ENCODE measurements at places on chromosomes 7 and 10.

GRCh38 chr10:44195112-44196007 lies 189.5 kb downstream of the CXCL12 start:
- DNase-seq = peak; percentile 85

- no peak for DNase-seq
These were observed 597 bp downstream of the ZNF277 start for GRCh38 chr7:112206991-112207592.

GRCh38 chr7:121874298-121874697 lies 1.3 kb downstream of the PTPRZ1 start:
- DNase-seq = no peak

DNA sequence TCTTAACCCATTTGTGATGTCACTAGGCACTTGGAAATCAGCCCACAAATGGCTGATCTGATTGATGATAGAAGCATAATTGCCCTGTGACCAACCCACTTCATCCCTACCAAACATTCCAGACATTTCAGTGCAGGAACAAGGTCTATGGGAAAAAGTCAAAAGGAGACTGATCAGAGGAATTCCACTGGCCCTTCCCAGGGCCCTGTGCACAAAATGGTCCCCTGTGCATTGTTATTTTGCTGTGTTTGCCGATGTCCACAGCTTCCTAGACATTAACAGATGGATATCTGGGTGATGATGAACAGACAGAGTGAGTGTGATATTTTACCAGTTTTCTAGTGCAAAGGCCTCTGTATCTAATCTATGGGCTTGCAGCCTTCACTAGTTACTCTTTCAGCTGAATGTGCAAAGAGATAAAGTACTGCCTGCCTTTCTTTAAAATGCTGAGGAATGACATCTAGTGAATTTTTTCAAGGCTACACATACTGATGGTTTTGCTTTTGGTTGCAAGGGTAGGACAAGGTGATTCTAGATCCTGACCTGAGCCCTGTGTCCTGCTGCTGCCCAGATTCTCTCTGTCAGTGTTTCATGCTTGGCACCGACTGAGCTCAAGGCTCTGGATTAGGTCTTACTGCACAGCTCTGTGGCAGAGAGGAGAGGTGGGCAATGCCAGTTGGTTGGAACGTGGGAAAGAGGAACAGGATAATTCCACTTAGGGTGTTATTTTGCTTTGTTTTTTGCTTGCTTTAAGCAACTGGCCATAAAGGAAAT lies 55.4 kb downstream of the CALD1 start:
- DNase-seq = no peak

GRCh38 chr10:12869427-12869826 lies 132.1 kb downstream of the CCDC3 start:
- DNase-seq = no peak

GRCh38 chr7:50210706-50211115 lies 93.8 kb upstream of the IKZF1 start:
- no peak for DNase-seq

- no peak for DNase-seq
These were observed 9.5 kb downstream of the GLI3 start for GRCh38 chr7:42227541-42227935.

DNA sequence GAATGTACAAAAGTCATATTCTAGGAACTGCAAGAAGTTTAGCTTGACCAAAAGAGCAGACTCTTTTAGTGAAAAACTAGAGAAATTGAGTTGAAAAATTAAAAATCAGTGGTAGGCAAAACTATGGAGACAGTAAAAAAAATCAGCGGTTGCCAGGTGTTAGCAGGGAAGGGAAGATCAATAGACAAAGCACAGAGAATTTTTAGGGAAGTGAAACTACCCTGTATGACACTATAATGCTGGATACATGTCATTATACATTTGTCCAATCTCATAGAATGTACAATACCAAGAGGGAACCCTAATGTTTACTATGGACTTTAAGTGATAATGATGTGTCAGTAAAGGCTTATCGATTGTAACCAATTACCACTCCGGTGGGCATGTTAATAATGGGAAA lies 761.9 kb downstream of the MAGI2 start:
- DNase-seq = no peak

DNA sequence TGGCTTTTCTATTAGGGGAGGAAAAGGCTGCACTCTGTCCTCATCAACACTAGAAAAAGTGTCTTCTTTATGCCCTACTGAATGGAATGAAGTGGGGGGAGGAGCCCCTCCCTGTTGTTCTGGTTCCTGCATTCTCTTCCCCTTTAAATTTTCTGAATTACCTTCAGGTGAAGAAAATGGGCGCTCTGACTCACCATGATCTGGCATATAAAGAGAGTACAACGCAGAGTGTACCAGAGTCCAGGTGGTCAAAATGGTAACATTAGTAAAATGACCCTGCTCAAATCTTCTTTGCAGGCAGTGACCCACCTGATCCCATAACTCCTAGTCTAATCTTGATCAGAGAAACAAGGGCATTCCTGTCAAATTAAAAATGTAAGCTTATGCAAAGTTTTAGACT lies 80.7 kb downstream of the THSD7A start:
- no peak for DNase-seq

- no peak for DNase-seq
These were observed 146.7 kb upstream of the PRR15 start for GRCh38 chr7:29416938-29417305.

DNA sequence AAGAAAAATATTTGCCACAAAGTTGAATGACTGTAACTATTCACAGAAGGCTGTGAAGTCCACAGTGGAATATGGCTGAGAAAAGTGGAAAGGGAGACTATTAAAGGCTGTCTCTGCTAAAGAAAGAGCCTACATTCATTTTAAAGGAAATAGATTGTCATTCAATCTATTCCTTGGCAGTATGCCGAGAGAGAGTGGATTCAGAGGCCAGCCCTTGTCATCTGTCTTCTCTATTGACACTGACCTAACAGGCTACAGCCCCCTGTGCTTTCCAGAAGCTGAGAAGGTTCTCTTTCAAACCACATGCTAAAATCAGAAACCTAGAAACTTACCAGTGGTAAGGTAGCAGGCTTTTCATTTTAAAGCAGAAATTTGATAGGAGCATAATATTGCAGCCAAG lies 12.1 kb downstream of the ODAD2 start:
- DNase-seq = no peak

DNA sequence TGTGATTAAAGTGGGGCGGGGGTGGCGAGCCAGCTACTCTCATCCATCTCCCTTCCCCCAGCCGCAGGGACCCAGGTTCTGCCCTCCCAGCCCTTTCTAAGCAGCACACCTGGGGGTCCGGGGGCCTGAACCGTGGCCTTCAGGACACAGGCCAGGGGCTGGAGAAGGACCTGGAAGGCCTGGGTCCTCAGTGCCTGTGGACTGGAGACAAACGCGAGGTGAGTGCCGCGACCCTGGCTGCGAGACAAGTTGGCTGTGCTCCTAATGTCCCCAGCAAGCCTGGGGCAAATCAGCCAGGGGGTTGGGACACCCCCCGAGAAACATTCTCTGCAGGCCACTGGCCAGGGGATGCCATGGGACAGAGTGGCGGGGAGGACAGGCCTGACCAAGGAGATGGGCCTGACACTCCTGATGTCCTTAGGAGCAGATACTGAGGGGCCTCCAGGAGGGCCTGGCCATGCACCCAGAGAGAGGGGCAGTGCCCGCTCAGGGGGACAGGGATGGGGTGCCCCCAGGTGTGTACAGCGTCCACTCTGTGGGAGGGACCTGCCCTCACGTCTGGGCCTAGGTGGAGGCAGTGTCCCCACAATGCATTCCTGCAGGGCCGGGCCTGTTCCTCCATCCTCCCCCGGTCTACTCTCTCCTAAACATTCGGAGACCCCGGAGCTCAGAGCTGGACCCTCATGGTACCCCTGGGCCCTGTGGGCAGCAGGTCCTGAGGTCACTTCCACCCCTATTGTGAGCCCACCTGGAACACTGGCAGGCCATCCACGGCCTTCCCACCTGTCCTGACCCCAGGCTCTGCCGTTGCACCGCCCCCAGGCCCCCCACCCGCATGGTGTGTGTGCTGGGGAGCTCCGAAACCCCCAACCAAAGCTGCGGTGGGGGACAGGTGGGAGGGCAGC lies 13.1 kb downstream of the BRAT1 start:
- DNase-seq = no peak

DNA sequence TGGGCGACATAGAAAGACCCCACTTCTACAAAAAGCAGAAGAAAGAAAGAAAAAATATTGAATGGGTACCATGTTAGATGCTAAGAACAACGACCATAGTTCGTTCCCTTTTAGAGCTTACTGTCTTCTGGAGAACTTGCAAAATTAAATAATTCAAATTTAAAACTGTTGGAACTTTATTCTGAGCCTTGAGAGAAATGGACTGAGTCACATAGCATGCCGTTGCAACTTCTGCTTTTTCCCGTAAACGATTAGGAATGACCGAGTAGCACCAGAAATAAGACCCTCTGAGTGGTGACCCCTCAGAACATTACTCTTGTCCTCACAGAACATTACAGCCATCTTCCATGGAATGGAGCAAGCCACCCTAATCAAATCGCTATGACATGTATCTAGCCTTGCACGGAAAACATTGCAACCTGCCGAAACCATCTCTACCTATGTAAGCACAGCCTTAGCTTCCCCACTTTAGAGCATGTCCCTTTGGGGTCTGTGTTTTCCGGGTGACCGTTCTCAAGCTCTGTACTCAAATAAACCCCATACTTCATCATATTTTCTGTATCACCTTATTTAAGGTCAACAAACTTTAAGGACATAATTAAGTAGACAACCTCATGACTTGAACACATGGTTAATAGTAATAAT lies 179.1 kb downstream of the PRKCQ start:
- no peak for DNase-seq

- no peak for DNase-seq
These were observed 52.8 kb upstream of the ANTXRL start for GRCh38 chr10:46234026-46234425.

GRCh38 chr10:69801434-69802315 lies at the start of gene COL13A1:
TSS of gene COL13A1 (plus strand) at chr10:69801906. CDS start at chr10:69802424, 518 bp downstream.
- peak; percentile 82 for DNase-seq

DNA sequence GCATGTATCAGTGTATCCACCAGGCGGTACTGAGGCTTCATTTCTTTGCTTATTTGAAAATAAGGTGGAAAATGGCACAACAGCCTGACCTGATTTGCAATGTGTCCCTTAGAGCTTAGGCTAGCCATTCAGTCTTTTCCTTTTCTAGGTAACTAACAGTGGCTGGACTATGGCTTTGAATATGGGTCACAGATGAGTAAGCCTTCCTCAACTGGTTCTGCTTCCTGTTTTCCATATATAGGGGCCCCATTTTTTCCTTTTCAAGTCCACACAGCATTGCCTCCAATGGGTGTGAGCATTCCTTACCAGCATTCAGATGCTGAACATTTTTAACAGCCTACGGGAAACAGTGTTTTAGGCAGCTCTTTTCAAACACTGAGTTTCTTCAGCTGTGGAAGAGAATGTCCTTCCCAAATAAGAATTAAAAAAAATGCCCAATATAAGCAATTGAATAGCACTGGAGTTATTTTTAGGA lies 3.9 kb upstream of the ITGB1 start:
- DNase-seq = peak; percentile 41

GRCh38 chr10:131979821-131980270 lies 1.9 kb downstream of the BNIP3 start:
- DNase-seq = peak; percentile 51

GRCh38 chr7:1301054-1301881 lies 68.6 kb downstream of the UNCX start:
- no peak for DNase-seq

- DNase-seq = no peak
These were observed 224.3 kb upstream of the PHYHIPL start for GRCh38 chr10:58952162-58952601.

- no peak for DNase-seq
These were observed 42.5 kb downstream of the CCDC71L start for GRCh38 chr7:106618480-106618879.

GRCh38 chr7:32273297-32273696 lies 203.1 kb upstream of the PDE1C start:
- no peak for DNase-seq

DNA sequence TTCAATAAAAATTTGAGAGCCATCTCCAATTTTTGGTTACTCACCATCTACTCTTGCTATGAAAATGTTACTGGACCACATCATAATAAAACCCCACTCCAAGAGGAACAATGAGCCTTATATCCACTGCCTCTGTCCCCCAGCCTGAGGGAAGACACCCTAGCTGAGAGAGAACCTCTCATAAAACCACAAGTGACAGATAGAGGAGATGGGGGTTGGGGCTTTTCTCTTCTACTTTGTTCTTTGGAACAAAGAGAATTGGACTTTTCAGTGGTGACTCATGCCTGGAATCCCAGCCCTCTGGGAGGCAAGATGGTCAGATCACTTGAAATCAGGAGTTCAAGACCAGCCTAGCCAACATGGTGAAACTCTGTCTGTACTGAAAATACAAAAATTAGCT lies 27.6 kb upstream of the TAS2R16 start:
- DNase-seq = no peak

DNA sequence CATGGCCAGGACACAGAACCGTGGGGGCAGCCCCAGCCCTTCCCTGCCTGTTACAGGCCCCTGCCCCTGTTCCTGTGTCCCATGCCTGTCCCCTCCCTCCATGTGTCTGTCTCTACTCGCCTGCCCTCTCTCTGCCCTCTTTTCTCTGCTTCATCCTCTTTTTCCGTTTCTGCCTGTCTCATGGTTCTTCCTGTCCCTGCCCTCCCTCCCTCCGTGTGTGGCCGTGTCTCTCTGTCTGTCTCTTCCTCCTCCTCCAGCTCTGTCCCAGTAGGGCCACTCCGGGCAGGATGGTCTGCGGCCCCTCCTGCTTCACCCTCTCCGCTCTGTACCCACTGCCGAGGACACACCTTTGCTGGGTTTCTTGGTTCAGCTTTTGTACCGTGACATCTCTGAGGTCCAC lies 137.4 kb downstream of the FAM53B start:
- no peak for DNase-seq

DNA sequence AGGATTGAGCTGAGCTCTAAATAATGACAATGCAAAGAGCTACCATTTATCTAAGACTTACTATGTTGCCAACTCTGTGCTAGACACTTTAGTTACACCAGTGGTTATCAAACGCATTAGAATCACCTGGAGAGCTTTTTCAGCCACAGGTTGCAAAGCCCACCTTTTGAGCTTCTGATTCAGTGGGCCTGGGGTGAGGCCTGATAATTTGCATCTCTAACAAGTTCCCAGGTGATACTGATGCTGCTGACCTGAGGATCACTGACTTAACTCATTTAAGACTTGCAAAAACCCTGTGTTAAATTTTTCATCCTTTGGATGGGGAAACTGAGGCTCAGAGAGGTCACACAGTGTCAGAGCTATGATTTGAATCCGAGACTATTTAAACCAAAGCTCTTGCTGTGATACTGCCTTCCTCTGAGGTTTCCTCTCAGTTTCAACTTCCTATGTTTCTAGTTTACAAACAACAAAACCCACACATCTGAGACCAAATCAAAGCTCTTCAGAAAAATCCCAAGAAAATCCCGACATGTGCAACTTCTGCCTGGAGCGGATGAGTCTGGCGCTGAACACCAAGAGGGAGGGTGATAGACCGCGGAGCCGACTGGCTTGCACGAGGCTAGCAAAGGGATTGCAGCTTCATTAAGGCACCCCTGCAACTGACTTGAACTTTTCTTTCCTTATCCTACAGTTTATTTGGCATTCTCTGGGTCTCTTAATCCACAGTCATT lies 124.9 kb downstream of the CYP26A1 start:
- peak; percentile 45 for DNase-seq

GRCh38 chr7:47215049-47215448 lies 366.9 kb downstream of the TNS3 start:
- no peak for DNase-seq

GRCh38 chr7:2572101-2572842 lies 13.5 kb downstream of the IQCE start:
- no peak for DNase-seq

GRCh38 chr7:15584575-15584974 lies 22.8 kb upstream of the AGMO start:
- no peak for DNase-seq

All from AG08396 (cell line).